Activated CD4-positive, alpha-beta memory T cell treated with anti-CD3 and anti-CD28 coated beads for 36 hours (primary cell): ENCODE measurements at places on chromosomes 2 and 18.

- no peak for DNase-seq
Measured at GRCh38 chr2:126837966-126838715, 60.5 kb upstream of the TEX51 start.

DNA sequence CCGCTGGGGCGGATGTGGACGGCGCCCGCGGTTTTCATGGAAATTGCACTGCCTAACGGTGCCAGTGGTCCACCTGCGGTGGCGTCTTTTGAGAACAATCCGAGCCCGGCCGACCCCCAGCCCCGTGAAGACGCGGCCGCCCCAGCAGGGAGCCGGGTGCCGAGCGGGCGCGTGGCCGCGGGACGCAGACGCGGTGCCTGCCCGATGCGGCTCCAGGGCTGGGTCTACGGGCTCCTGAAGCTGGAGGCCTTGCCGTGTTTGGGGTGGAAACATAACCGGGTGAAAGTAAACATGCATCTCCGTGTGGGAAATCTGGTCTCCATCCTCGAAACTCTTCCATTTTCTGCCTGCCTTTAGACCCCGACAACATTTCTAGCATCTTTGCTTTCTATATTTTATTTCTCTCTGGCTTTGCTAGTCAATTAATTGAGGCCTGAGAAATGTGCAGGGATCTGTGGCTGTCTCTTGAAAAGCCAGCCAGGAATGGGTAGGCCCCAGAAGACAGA lies 572 bp downstream of the INPP4A start:
- peak; percentile 52 for DNase-seq

DNA sequence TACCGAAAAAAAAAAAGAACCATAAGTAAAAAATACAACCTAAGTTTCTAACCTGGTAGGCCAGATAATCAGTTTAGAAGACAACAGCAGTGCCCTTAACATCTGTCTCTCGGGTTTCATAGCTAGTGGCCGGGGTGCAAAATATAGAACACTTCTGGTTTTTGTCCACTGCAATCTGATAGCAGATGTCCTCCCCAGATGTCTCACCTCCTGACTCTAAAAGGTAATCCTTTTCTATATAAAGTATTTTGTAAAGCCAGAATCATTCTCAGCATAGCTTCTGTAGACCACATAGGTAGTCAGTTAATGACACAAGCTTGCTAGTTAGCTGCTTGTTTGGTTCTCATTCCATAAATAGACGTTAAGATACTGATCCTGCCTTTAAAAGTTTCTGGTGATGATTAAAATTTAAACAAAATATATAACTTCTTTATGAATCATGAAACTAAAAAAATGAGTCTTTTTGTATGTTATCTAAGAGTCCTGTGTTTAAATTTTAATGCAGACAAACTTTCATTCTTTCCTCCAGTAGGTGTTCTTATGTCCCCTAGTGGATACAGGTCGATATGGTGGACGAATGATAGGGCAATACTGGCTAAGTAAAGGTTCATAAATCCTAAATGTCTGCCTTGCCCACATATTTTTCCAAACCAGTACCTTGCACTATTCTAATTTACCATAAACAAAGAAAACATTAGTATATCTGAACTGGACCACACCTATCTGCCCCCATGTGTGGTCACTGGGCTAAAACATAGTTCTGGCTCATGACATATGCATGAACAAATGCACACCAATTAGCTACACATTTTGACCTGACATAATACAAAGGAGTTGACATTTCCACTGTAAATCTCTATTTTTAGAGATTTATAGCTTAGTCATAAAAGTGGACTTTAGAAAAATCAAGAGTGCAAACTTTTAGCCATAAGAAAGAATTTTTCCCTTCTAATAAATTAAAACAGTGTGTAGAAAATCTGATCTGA lies 171.0 kb downstream of the SRBD1 start:
- DNase-seq = no peak

GRCh38 chr2:60499651-60500265 lies 53.7 kb downstream of the BCL11A start:
- no peak for DNase-seq

GRCh38 chr2:239206042-239206441 lies 194.8 kb downstream of the HDAC4 start:
- DNase-seq = no peak

DNA sequence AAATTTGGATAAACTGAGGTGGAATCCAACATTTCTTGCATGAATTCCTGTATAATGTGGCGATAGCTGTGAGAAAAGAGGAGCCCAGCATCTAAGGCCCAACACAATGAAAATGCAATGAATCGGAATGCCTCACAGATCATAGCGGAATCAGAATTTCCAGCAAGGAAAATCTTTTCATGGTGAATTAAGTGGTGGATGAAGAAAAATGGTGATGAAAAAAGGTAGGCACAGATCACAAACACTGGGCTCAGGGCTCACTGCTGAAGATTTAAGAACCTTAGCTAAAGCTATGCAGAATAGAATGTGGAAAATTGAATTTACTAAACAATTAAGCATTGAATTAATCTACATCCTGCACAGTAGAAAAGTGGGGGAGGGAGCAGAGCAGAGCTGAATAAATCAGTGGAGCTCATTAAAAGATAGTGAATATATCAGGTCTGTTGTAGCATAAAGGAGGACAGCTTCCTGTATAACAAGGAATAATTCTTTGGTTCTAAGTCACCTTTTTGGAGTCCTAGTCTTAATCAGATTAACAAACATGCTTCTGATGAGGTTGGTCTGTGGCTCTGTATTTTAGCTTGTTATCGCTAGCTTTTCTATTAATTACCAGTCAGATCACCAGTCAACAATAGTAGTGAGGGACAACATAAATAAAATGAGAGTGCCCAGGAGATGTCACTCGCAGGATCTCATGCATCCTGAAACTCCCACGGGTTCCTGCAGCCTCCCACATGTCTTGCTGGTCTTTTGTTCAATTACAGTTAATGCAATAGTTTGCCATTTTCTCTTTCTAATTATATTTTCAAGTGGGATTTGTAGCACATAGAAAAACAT lies 27.0 kb downstream of the MEIS1 start:
- no peak for DNase-seq

DNA sequence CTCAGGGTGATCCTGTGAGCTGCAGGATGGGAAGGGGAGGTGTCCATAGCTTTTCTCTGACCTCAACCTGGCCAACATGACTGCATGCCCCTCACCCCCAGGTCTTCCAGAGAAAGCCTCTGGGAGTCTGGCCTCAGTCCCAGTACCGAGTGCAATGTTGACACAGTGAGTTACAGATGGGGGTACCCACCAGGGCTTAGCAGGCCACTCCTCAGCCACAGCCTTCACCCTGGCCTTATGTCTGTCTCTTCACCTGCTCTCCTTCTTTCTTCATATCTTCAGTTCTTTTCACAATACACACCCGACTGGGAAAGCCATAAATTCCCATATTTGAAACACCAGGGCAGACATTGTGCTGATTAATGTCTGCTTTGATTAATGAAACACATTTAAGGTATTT lies 33.5 kb downstream of the AOX1 start:
- DNase-seq = no peak

- DNase-seq = peak; percentile 74
Measured at GRCh38 chr2:9473985-9474360, 378 bp upstream of the IAH1 start.
